ENCODE measurements at places on chromosomes 13 and 19.

GRCh38 chr13:44506719-44507118, 69.4 kb downstream of the TSC22D1 start:
- DNase-seq: no peak

GRCh38 chr13:24083722-24084421, 76.6 kb upstream of the SPATA13 start:
- no peak for DNase-seq

- no peak for DNase-seq
These were observed 446.0 kb downstream of the EFNB2 start for GRCh38 chr13:106089261-106089980.

DNA sequence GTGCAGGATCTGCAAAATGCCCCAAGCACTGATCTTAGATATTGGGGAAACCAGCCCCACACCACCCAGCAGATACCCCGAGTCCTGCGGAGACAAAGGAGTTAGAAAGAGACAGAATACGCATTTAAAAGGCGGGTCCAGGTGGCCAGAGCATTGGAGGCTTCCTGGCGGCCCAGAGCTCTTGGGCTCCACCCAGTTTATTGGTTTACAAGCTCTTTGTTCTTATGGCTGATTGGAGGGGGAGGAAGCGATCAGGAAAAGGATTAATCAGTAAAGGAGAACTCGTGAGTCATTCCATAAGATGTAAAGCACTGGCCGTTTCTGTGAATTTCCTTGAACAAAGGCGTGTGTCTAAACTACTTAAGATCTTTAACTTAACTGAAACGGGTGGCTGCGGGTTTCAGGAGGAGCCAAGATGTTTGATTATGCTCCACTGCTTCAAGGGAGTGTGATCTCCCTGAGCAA, 926 bp downstream of the ZNF587 start:
- no peak for DNase-seq

DNA sequence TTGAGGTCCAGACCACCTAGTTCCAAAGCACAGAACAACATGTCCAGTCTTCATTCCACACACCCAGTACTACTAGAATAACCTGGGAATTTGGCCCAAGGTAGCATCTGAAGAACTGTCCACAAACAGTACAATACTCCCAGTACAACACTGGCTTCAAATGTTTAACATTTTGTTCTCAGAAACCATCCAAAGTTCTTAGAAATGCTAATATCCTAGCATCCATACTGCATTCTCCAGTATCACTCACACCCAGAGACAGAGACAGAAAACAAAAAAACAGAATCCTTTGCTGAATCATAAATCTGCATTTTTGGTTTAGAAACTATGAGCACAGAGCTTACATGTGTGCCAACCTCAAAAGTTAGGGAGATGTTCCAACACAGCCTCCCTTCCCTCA, 490.8 kb downstream of the FOXO1 start:
- DNase-seq: no peak

DNA sequence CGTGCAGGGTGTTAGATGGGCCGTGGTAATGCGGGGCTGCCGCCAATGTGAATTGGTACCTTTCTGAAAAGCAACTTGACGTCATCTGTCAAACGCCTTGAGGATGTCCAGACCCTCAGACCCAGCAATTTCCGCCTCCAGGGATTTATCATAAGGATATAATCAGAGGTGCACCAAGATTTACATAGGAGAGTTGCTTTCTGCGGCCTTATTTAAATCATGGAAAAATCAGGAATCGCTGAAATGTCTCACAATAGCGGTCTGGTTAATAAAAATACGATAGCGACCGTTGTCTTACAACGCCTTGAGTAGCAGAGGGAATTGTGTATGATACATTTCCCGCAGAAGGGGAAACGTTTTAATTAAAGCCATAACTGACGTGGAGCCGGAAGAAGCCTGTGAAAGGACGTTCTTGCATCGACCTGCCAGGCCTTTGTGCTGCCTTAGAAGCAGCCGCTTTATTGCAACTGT, 32.3 kb upstream of the NDUFS7 start:
- no peak for DNase-seq

GRCh38 chr19:31943191-31943661, 402.2 kb upstream of the ZNF507 start:
- DNase-seq: no peak

GRCh38 chr13:57624565-57625435, 6.7 kb upstream of the PCDH17 start:
- no peak for DNase-seq

All from cortex of kidney (tissue), 1 donor.